IPS DF 6.9 (cell line): ENCODE measurements at places on chromosomes 7 and 10.

DNA sequence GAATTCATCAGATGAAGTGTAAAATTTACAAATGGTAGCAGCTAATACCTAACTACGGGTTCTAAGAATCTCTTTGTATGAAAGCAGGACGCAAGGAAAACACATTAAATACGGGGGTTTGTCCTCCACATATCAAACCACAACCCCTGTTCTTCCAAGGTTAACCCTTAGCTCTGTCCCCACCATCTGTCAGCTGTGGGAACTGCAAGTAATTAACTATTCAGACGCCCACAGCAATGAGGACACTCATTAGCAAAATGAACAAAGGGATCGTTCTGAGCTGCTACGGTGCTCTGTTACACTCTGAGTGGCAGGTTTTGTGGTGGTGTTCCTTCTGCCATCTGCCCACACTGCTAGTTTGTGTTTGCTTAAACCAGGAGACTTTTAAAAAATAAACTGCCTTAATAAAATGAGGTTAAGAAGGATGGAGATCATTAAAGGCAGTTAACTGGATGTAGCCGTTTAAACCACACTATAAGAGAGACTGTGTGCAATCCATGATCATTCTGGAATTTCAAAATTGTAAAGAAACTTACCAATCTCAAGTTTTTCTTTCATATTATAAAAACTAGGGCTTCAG, 51.4 kb downstream of the C10orf67 start:
- DNase-seq: peak; percentile 71

DNA sequence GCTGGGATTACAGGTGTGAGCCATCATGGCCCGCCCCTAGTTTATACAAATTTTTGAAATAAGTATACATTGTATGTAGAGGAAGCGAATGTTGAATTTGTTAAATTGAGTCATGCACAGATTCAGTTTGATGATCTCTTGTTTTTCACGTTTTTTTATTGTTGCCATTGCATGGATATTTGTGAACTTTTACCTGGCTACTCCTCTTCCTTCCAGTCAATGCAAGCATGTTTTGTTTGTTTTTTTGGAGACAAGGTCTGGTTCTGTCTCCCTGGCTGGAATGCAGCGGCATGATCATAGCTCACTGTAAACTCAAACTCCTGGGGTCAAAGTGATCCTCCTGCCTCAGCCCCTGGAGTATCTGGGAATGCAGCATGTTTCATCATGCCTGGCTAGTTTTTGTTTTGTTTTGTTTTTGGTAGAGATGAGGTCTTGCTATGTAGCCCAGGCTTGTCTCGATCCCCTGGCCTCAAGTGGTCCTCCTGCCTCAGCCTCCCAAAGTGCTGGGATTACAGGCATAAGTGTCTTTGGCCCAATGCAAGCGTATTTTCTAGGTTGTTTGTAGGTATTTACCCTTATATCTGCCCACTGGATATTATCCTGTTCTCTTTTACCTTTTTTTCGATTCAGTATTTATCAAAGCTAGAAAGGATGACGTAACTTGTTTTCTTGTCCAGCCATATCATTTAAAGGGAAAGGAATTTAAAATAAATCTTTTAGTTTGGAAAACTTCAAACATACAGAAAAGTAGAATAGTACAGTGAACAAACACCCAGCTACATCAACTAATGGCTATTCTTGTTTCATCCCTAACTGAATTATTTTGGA, 11.0 kb downstream of the LCOR start:
- DNase-seq: no peak

DNA sequence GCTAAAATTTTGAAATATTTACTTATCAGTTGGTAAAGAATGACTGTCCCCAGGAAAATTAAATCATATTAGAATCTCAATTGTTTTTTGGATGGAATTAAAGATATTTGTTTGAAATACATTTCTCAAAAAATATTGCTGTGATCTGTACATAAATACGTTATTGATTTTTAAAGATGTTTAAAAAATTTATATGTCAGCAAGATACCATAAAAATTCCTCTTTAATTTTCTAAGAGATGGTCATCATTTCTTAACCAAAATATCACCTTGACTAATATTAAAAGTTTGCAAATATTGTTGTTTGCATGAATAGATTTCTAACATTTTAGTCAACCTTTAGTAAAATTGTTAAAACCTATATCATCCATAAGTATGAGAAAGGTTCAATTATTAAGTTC, 147.4 kb upstream of the WNT16 start:
- DNase-seq: no peak

- peak; percentile 67 for DNase-seq
Observed at GRCh38 chr7:2209146-2209960, 23.4 kb downstream of the MAD1L1 start.

GRCh38 chr10:53122281-53122680, 349.7 kb upstream of the MBL2 start:
- no peak for DNase-seq

GRCh38 chr7:48250441-48250951, 79.2 kb downstream of the ABCA13 start:
- DNase-seq: no peak

GRCh38 chr7:76259124-76260093, 43.1 kb upstream of the HSPB1 start:
- DNase-seq: no peak

DNA sequence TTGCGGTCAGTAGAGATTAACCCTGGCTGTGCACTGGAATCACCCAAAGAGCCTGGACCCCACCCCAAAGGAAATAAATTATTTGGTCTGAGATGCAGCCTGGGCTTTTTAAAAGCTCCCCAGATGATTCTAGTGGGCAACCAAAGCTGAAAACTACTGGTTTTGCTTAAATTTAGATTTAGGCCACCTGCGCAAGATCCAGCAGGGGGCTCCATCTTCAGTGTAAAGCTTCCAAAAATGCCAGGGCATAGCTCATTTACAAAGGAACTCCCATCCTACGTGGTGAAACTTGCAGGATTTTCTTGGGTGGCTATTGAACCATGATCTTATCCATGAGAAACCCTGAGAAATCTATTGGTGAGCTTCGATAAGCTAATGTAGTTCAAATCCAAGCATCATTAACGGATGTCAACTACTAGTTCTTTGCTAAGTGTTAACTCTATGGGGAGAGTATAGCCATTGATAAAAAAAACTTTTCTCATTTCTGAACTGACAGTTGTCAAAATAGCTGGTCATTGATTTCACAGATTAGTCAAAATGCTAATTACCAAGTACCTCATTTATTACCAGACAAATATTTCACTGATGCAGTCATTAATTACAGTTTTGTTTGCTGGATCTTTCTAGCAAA, 315.3 kb downstream of the LHFPL3 start:
- DNase-seq: no peak

- DNase-seq: no peak
Observed at GRCh38 chr7:83117466-83117865, 45.2 kb downstream of the PCLO start.

DNA sequence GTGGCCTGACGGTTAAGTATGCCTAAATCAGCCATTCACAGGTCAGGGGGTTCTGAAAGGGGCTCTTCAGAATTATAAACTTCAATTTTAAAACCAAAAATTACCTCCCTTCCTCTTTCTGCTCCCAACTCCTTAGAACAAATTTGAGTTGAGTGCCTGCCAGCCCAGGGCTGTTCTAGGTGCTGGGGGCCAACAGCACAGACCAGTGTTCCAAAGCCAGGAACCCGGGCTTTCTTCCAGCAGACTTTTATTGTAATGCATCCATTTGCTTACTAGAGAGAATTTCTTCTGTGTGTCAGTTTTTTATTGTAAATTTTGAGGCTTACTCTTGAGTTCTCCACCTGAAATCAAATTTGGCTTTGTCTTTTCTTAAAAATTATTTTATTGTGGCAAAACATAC, 238.5 kb downstream of the CACNB2 start:
- no peak for DNase-seq

GRCh38 chr10:123563994-123564393, 102.2 kb upstream of the GPR26 start:
- no peak for DNase-seq

DNA sequence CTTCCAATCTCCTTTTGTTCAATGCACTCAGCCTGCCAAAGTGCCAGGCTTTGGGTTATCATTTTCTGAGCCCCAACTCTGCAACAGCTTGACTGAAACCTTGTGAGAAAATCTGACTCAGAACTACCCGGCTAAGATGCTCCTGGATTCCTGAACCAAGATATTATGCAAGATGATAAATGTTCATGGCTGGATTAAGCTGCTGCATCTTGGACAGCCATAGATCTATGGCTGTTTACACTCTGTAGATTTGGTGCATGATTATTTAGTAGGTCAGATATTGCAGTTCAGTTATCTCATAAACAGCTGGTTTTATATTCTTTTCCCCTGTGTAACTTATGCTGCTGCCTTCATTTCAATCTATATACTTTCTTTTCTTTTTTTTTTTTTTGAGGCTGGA, 243.5 kb downstream of the GATA3 start:
- DNase-seq: no peak

DNA sequence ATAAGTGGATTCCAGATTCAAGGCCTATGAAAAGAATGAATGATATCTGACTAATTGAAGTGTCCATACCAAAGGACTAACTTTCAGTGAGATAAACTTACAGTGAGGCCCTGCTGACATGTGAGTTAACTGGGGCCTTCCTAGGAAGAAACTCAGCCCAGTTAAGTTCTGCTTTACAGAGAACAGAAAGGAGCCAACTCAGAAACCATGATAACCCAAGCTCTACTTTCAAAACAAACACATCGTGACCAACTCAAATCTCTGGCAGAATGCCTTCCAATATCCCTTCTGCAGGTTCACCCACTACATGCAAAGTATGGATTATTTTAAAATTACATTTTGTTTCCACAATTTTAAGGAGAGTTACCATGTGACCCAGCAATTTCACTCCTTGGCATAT, 75.8 kb upstream of the MRLN start:
- DNase-seq: no peak

- no peak for DNase-seq
Observed at GRCh38 chr10:83225781-83226180, 913.5 kb upstream of the GHITM start.
